H7 (cell line): ENCODE measurements at places on chromosomes 5 and 9.

DNA sequence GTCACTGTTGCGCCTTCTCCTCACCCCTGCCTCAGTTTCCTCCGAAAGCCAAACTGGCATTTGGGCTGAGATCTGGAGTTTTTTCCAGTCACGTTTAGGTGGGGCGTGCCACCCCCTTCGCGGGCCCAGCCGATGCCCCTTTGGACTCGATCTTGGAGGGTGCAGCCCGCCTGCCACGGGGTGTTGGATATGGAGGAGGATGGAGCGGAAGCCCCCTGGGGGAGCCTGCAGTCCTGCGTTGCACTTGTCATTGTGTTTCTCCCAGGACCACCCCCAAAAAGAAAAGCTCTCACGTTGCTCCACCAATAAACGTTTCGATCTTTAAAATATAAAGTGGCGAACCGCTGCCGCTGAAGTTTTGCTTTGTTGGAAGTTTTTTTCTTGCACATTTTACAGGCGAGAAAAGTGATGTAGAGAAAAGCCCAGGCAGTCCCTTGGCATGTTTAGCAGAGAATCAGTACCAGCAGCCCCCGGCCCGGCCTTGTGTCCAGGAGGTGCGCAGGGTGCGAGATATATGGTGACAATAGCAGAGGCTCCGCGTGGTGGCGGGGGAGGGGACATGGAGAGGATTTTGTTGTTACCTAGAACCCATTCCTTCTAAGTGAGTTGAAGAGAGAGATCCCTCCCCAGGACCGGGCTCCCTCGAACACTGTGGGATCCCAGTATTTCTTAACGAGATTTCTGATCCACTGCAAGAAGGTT is 681 bp downstream of the F2R start:
- DNase-seq = peak; percentile 67

DNA sequence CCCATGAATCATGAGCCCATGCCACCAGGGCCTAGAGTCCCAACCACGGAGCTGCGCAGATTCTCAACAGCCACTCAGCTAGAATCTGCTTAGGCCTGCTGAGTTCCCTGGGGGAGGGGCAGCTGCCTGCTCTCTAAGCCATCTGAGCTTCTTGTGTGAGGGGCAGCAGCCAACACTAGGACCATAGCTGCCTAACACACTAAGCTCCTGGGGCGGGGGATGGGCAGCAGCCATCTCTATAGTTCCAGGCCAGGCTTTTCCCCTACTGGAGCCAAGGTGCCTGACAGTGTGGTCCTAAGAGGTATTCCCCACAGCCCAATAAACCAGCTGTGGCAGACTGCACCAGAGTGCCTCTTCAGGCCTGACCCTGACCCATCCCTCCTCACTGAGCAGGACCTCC is 255.9 kb upstream of the ACO1 start:
- peak; percentile 5 for DNase-seq

DNA sequence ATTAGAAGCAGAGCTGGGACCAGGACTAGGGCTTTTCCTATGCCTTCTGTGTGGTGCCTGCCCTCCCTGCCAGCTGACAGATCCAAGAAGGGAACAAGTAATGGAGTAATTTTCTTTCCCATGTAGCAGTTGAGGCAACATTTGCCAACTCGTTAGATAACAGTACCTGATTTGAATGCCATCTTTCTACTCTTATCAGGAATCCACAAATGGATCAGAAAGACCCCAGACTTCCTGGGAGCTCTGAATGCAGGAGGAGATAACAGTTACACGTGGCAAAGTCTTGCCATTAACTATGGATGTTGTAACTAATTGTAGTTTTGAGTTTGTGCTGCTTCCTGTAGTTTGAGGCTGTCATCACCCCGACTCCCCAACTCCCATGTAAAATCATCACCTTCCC is 39.2 kb downstream of the RCL1 start:
- no peak for DNase-seq

- DNase-seq = no peak
Observed at GRCh38 chr5:83780699-83781350, 60.2 kb upstream of the HAPLN1 start.

GRCh38 chr5:31193591-31194467 is at the start of gene CDH6:
Gene CDH6, plus strand, starts transcription at chr5:31193686. Its CDS starts 73,788 bp downstream, at chr5:31267474.
- DNase-seq = peak; percentile 82

- DNase-seq = no peak
Observed at GRCh38 chr5:132280371-132281240, 13.6 kb upstream of the SLC22A4 start.

- DNase-seq = no peak
Observed at GRCh38 chr9:6562871-6563430, 82.6 kb downstream of the GLDC start.

DNA sequence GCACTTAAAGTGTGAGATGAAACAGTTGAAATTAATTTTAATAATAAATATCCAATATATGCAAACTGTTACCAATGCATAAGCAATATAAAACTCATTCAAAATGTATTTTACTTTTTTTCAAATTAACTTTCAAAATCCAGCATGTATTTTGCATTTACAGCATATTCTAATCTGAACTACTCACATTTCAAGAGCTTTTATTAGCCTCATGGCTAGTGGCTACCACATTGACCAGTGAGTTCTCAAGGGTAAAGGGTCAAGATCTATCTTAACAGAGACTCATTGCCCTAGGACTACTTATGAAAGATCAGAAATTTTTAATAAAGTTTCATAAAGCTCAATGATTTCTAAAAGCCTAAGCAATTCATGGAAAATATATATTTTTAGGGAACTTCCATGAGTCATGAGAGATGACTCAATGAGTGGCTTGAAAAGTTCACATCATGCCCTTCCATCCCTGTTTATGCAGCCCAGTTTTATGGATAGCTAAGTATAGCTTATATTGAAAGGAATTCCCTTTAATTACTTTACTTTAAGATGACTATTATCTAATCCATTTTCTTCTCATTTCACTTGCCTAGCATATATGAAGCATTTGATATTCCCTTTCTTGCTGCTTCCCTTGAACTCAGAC is 608.6 kb downstream of the SLCO4C1 start:
- DNase-seq = no peak

- DNase-seq = no peak
Observed at GRCh38 chr5:67366276-67366675, 169.7 kb upstream of the CD180 start.

DNA sequence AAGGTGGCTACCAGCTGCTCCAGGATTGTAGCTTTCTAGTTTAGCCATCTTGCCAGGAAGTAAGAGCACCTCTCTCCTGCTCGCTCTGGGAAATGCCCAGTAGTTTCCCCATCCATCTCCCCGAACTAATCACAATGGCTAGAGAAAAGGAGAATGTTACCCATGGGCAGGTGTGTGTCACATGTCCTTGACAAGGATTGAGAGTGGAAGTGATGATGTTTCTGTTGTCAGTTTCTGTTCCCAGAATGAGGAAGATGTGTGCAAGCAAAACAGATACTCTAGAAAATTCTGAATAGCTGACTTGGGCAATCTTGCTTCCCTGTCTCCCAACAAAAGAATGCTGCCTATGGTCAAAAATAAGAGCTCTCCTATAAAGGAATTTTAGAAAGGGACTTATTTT is 429.5 kb downstream of the EBF1 start:
- no peak for DNase-seq

DNA sequence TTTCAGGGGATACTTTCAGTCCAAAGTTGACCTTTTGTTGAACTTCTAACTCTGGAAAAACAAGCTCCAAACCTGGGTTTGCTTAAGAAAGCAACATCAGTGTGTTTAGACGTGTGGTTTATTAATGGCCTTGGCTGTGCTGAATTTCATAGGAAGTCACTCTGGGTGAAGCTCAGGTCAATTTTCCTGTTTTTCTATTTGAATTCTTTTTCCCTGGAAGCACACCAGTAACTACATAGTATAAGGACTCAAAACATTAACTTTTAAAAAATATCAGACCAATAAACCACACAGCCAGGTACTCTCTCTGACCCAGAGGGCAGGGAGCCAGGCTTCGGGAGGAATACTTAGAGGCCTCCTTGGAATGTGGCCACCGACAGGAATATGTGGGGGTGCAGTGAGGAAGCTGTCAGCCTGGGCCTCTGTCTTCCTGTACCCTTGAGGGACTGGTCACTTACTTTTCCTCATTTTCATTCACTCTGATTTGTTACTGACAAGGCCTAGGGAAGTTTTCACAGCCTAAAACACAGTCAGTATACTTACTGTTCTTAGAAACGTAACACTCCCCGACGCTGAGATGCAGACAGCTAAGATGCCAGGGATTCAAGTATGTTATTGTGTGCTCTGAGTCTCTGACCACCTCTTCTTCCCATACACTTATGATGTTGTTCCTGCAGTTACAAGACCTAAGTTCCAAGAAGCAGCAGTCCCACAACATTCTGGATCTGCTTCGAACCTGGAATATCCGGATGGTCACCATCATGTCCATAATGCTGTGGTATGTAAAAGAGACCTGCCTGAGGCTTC is 18.9 kb downstream of the SLC22A5 start:
- no peak for DNase-seq

DNA sequence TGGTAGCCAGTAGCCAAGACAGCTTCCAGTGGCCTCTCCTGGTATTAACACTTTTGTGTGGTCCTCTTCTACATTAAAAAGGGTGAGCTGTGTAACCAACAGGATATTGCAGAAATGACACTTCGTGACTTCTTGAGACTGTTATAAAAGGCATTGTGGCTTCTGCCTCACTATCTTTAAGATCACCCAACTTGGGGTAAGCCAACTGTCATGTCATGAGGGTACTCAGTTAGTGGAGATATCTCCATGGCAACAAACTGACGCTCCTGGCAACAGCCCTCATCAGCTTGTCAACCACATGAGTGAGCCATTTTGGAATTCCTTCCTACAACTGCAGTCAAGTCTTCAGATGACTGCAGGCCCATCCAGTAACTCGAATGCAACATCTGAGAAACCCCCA is 121.7 kb downstream of the DEPDC1B start:
- DNase-seq = no peak

DNA sequence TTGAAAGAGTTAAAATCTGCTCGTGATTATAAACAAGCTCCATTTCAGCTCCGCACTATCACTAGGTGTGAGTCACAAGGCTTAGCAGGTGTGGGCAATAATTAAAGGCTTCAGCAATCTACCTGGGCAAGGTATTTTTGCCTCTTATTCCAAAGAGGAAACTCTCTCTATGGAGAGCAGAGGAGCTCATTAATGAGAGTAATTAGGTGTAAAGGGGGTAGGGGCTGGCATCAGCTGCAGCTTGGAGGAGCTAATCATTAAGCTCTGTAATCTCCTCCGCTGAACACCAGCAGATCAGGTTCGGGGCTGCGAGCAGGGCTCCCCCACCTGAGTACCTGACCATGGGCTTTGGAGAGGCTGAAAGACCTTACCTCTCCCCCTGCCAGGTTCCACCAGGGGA is 129.2 kb downstream of the CRB2 start:
- peak; percentile 31 for DNase-seq

GRCh38 chr9:34219421-34219820 is 40.6 kb downstream of the UBAP1 start:
- DNase-seq = no peak

DNA sequence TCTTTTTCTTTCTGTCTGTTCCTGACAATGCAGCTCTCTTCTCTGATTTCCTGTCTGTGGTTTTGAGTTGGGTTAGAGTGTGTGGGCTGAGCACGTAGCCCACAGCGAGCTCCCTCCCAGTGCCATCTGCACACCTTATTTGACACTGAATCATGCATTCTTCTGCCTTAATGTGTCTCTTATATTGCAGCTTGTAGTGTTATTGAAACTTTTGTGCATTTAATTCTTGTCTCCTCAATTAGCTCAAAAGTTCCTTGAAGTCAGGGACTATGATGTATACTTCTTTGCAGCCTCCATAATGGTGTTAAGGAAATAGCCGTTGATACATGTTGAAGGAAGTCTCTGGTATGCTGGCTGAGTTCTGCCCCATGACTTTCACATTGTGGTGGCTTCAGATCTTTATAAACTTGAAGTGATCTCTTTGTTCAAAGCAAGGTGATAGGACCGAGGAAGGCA is 576.2 kb upstream of the CLINT1 start:
- no peak for DNase-seq

DNA sequence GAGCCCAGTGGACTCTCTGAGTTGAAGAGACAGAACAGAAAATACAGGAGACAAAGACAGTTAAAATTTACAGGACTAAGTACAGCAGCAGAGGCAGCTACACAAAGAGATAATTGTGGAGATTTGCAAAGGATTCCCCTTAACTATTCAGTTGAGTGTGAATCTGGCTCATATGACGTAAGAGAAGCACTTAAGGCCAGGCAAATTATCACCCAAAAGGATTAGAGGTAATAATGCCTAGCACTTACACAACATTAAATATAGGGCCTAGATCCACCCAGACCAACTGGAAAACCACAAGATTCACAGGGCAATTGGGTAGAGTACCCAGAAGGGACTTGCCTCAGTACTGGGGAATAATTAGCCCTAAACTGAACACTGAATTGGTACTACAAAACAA is 41.3 kb downstream of the ADAMTS6 start:
- DNase-seq = no peak

GRCh38 chr5:39955156-39955555 is 530.4 kb upstream of the DAB2 start:
- no peak for DNase-seq

- no peak for DNase-seq
Observed at GRCh38 chr9:137685035-137685740, 66.4 kb downstream of the EHMT1 start.

GRCh38 chr5:55604611-55605067 is 69.9 kb upstream of the PLPP1 start:
- DNase-seq = no peak
